GM23338 (cell line): ENCODE measurements at places on chromosomes 1 and 21.

DNA sequence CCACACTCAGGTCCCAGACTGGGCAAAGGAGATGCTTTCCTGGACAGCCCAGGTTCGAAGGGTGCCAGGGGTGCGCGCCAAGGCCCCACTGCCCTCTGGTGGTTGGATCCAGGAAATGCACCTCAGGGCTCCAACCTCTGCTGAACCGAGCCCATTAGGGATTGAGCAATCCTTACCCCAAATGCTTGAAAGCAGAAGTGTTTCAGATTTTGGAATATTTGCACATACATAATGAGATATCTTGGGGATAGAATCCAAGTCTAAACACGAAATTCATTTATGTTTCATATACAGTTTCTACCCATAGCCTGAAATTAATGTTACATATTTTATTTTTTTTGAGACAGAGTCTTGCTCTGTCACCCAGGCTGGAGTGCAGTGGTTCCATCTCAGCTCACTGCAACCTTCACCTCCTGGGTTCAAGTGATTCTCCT lies 57.4 kb downstream of the SLC9A1 start:
- peak; percentile 84 for DNase-seq

DNA sequence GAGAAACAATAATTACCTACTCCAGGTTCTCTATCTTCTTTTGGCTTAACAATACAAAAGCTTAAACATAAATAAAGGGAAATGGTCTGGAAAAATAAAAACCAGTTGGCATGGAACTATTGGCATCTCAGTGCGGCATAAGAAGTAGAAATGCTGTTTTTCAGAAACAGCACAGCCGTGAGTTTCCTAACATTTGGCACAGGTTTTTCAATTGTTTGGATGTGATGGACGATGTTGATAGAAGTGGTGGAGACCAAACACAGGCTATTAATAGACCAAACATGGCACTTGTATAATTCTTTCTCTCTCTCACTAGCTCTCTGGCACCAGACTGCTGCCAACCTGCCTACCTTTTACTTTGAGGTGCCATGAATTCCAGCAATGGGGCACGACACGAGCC lies 36.2 kb downstream of the KCNN3 start:
- no peak for DNase-seq

DNA sequence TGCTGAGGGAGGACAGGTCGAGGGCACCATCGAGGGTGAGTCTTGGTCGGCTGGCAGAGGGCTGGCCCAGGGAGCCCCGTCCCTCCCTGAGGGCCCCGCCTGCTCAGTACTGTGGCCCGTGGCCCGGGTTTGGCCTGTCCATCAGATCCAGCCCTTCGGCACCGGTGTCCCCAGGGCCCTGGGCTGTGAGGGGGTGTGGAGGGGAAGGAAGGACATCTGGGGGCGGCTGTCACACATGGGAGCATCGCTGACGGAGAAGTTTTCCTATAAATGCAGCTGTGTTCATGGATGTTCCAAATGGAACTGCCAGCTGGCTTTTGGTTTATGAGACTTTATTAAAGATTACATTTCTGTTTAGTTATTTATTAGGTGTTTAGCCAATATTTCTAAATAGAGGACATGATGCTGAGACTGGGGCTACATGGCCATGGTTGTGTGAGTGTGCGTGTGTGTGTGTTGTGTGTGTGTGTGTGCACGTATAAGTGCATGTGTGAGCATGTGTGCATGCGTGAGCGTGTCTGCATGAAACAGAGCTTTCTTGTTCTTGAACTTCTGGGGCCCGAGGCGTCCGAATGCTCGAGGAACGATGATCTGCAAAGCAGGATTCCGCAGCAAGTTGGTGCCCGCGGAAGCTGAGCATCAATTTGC lies 54.3 kb downstream of the SLX9 start:
- DNase-seq = no peak

DNA sequence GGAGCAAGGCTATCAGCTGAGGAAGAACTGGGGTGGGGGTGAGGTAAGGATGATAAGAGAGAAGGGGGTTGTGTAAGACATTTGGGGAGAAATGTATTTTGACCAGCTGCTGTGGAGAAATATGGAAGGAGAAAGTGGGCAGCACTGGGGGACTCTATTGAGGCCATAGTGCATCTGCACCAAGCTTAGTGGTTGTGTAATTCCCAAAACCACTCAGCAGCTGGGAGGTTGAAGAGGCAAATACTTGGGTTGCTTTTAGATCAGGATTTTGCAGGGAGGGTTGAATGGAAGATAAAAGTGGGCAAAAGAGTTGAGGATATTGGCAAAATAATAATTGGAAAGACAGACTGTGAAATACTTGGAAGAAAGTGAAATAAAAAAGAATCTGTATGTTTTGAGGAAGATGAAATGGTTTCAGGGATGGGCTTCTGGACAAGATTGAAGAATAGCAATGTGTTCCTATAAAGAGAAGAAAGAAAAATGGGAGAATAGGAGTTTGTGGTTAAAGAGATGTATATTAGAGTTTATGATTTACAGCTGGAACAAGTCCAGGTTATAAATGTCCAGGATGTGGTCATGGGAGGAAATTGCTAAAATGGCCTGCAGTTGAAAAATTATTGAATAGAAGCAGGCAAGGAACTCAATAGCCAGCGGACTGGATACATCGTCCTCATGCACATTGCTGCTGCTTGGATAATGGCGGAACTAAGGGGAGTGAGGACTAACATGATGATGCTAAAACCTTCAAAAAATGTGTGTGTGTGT lies 162.7 kb downstream of the DNM3 start:
- DNase-seq = no peak

DNA sequence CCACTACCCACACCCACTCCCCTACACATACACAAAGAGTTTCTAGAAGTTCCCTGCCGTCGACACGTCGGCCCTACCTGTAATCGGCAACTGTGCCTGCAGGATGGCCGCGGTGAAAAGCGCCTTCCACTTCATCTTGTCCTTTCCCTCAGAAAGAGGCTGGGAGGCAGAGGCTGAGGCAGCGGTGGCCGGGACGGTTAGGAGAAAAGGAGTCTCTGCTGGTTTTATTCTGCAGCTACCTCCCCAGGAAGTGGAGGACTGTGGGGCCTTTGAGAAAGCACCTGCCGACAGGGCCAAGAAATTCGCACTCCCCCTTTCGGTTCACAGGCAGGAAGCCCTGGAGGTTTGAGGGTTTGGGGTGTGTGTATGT lies at the start of gene CD247:
TSS of gene CD247 (minus strand) at position 199 of the 370 bp plus-strand sequence. CDS start at position 135, 64 bp downstream.
- no peak for DNase-seq

DNA sequence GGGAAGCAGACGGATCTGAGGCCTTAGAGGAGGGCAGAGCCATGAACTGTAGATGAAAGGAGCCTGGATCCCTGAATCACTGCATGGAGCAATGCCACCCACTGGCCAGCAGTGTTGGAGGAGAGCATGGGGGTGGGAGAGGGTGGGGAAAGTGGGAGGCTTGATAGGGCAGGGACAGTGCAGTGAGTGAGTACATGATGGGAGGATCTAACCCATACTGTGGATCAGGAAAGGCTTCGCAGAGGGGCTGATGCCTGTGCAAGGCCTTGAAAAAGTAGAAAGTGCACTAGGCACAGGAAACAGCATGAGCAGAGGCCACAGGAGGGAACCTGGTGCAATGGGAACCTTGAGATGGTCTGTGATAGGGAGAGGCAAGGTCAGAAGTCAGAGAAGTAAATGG lies 391.9 kb downstream of the PTPRU start:
- DNase-seq = no peak

DNA sequence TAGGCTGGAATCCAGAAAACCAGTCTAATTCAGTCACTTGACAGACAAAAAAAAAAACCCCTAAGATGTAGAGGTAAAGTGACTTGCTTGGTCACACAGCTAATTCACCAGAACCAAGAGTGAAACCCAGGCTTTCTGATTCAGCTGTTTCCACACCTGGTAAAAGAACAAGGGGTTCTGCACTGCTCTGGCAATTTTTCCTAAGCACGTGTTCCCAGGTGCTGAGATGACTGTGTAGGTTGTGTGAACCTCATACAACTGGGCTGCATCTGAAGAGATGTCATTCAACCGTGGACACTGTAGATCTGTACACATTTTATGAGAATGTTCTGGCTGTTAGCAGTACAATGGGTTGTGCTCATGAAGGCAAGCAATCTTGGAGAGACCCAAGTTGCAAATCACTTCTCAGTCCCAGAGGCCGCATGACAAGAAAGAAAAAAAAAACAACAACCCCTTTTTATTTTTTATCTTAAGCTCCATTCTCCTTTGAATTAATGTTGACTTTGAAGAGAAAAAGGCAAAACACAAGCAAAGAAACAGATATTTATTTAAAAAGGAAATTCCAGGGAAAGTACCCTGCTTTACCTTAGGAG lies 95.4 kb downstream of the INTS7 start:
- DNase-seq = no peak
